ENCODE measurements at places on chromosomes 1 and 21.

- DNase-seq = no peak
Measured at GRCh38 chr1:241972703-241973369, 15.3 kb downstream of the BECN2 start.

DNA sequence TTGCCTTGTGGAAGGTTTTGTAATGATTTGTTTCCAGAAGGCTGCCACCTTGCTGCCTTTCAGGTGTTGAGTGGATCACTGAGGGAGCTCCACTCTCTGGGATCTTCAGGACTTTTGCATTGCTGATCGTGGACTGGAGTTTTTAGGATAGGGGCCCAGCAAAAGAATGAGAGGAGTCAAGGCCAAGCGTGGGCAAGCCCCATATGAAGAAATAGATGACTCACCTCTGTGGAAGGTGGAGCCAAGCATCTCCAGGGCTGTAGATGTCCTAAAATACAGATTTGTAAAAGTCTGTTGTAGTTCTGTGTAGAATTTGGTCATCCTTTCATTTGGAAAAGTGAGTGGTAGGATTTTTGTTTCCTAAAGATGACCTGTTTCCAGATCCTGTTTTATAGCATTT is 67.0 kb downstream of the ST3GAL3 start:
- DNase-seq = no peak

DNA sequence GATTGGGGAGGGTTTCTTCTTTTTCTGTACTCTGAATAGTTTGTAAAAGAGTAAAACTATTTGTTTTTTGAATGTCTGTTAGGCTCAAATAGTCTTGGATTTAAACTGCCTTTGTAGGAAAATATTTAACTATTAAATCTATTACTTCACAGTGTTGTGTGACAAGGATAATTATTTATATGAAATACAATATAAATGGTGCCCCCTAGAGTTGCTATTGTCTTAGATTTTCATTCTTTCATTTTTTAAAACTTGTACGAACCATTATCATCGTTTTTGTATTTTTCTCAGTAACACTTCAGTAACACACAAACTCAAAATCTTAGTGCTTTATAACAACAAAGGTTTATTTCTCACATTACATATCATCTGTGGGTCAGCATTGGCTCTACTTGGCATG is 37.4 kb downstream of the C1orf185 start:
- DNase-seq = no peak

- no peak for DNase-seq
Measured at GRCh38 chr21:36211660-36212512, 55.3 kb downstream of the DOP1B start.

GRCh38 chr1:241579434-241579833 is 47.3 kb downstream of the KMO start:
- DNase-seq = no peak

- no peak for DNase-seq
Measured at GRCh38 chr1:35561972-35562680, 4.5 kb downstream of the NCDN start.

DNA sequence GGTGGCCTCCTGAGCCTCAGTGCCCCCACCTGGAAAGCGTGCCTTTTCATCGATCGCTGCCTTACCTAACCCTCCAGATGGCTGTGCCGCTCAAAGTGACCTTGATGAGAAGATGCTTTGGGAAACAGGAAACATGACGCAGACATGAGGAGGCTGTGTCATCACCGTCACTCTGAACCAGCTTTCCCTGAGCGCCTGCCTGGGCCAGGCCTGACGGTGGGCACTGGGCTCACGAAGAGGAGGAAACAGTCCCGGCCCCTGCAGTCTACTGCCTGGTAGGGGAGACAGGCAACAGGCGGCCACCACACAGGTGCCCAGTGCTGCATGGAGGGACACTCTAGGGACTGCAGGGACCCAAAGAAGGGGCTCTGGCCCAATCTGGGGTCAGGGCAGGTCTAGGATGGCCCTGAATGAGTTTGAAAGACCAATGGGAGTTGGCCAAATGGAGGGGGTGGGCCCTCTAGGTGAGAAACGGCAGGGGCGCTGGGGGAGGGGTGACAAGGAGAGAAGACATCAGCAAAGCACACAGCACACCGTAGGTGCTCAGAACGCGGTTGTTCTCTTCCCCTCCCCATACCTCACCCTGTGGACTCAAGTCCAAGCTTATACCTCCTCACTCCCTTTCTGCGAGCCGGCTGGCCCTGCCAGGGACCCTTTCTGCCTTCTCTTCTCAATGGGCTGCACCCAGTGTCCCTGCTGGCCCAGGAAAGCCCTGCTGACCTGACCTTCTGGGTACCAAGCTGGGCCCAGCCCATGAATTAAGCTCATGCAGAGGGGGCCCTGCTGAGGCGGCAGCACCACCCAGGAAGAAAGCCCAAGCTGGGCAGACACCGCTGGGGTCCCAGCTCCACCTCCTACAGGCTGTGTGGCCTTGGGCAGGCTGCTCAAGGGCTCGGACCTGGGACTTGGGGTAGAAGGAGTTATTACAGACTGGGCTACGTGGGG is 44.9 kb downstream of the GLIS1 start:
- DNase-seq = no peak

DNA sequence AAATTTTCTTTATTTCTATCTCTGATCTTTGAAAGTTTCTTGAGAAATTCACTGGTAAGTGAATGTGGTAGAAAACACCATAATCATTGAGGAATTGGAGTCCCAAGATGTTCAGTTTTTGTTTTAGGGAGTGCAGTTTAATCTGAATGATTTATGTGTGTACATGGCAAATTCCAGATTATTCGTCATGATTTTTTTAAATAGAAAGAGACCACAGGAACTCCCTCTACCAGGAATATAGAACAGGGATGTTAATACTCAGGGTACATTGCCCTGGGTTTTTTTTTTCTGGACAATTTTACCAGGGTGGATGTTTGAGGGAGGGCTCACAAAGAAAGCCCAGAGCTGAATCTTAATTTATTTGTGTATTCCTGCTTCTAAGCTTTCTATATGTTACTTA is 109.0 kb downstream of the VPS13D start:
- DNase-seq = no peak

DNA sequence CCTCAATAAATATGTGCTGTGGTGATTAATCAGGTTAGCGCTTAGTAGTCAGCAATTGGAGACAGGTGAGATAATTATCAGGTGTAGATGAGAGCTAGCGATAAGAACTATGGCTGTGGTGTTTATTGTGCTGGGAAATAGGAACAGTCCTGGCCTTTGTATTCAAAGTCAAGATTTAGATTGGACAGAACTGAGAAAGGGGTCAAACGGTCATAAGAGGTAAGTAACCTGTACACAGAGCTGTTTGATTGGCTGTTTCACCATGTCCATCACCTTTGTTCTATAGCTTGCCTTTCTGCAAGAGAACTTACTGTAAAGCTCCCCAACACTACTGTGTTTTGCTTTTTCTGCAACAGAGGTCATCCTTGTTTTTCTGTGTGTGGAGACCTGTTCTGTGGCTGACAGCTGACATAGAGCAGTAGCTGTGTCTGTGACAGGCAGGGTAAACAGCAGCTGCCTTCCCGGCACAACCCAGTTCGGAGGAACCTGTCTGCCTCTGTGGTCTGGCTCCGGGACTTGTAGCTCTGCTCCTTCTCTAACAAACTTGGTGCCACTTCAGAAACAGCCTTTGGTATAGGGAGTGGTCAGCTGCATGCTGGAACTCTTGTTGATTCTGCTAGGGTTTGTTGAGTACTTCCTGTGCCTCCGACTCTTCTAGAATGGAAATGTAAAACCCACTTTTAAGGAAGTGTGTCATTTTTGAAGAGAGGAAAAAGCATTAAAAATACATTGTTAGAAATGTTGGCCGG is 21.1 kb upstream of the CDC42 start:
- peak; percentile 52 for DNase-seq

DNA sequence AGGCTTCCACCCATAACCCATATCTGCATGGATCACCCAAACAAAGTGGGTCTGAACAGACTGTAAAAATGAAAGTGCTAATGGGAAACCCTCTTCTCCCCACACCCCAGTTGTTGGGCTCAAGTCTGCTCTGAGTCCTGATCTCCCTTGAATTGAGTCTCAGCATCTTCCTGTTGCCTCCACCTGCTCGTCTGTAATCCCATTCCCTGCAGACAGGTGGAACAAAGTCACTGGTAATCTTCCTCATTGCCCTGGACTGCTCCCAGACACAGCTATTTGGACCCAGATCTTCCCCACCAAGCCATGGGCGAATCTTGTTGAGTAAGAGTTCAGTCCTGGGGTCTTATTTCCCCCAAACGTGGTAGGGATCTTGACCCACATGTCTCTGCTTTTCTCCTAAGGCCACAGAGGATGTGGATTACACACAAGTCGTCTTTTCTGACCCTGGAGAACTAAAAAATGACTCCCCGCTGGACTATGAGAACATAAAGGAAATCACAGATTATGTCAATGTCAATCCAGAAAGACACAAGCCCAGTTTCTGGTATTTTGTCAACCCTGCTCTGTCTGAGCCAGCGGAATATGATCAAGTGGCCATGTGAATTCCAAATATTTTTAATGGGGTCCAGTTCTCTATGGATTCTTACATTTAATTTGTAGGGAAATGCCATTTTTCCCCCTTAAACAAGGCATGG is 15.7 kb downstream of the AVPR1B start:
- no peak for DNase-seq

All from natural killer cell (primary cell).